ENCODE measurements at places on chromosomes 1 and 21.

DNA sequence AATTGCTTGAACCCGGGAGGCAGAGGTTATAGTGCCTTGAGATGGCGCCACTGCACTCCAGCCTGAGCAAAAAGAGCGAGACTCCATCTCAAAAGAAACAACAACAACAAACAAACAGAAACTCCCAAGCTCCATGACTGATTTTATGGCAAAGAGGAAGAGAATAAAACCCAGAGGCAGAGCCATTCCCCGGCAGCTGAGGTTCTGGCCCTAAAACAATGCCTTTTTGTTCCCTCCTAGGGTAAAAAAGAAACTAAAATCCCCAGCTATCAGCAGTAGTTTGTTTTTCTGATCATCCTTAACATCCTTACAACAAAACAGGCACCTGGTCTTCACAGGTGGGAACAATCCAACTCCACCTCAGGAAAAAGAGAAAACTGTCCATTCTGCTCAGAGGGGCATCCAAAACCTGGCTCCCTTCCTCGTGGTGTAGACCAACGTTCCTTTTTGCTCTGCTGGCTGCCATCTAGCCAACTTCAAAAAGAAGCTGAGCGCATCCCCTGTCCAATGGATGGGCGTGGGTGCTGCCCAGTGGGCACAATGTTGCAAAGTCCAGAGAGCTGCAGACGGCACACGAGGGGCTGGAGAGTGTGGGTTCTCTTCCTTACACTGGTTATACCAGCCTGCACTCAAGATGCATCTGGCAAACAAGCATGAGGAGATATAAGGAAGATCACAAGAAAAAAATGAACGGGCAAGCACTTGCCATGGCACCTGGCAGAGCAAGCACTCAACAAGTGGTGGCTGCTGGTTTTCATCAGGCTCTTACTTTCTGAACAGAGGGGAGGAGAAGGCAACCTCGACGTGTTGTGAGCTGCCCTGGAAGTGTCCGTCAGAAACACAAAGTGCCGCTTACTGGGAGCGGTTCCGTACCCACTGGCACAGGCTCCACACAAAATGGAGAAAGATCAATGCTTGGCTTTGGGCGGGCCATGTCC lies 54.7 kb downstream of the SLC66A1 start:
- no peak for DNase-seq

DNA sequence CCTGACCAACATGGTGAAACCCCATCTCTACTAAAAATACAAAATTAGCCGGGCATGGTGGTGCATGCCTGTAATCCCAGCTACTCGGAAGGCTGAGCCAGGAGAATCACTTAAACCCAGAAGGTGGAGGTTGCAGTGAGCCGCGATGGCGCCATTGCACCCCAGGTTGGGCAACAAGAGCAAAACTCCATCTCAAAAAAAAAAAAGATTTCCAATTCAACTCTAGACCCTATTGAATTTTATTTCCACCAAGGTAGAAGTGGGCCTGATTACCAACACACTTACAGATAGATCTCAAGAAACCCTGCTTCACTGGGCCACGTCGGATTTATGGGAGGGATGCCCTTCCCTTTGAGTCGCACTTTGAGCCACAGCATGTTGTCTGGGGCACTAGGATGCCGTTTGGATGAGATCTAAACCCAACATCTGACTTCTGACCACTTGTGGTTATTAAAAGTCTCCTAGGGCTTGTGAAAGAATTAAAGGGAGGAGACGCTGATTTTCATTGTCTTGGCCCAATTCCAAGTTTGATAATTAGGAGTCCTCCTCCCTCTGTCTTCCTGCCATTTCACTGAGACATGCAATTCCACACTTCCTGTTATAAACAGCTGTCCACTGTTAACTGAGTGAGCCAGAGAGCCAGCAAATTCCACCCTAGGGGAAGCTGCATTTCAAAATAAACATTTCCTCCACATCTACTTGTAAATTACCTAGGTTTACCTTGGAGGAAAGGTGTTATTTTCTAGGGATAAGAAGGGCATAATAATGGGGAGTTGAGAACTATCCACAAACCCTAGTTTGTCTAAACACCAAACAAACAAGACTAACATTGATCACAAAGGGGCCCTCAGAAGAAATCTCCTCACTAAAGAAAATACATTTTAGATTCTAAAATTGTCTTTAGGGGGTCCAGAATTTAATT lies 5.2 kb upstream of the RERE start:
- no peak for DNase-seq

DNA sequence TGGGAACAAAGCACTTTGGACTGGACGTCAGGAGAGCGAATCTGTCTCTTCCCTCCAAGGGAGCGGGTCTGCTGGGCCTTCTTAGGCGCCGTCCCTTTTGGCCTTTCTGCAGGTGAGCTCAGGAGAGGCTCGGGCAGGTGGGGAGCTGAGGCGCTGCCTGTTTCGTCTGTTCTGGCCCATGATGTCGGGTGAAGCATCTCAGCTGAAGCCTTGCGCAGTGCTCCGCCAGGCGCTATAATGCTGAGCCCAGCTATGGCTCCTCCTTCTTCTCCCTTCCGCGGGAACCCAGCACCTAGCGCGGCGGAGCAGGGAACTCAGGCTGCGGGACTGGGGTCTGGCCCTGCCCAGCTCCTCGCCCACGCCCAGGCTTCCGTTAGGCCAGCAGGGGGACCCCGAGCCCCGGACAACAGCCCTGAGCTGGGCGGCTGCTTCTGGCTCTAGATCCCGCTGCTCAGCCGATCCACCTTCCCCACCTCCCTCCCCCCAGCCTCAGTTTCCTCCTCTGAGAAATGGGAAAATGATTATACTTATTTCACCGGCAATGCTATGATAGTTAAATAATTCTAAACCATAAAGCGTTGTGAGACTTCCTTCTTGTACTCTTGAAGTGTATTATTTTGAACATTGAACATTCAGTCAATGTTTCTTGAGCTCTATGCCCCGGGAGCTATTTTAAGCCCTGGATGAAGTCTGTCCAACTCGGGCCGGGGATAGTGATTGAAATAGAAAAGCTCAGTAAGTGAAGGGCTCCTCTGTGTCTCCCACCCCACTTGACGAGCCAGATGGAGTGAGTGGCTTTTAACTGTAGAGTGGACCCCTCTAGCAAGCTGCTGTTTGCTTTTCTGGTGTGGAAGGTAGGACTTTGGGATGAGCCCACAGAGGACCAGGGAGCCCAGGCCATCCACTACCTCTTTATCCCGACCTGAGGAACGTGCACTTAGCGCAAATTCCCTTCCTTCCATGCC lies 9.6 kb upstream of the ADORA1 start:
- DNase-seq = peak; percentile 59

- no peak for DNase-seq
Measured at GRCh38 chr1:85661767-85662166, 46.5 kb downstream of the ZNHIT6 start.

DNA sequence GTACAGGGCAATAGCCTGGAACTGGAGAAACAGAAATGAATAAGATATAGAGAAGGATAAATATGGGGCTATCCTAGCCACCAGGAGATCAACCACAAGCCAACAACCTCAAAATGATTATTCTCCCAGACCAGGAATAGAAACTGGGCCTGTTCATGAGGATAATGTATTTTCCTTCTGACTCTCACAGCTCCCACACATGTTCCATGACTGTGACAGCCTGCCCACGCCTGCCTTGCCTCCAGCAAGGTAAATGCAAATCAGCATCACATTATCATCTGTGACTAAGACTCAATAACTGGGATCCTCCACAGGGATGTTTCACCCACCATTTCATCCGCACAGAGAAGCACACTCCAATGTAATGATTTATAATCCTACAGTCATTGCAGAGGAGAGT lies 3.3 kb downstream of the ENSA start:
- DNase-seq = no peak

DNA sequence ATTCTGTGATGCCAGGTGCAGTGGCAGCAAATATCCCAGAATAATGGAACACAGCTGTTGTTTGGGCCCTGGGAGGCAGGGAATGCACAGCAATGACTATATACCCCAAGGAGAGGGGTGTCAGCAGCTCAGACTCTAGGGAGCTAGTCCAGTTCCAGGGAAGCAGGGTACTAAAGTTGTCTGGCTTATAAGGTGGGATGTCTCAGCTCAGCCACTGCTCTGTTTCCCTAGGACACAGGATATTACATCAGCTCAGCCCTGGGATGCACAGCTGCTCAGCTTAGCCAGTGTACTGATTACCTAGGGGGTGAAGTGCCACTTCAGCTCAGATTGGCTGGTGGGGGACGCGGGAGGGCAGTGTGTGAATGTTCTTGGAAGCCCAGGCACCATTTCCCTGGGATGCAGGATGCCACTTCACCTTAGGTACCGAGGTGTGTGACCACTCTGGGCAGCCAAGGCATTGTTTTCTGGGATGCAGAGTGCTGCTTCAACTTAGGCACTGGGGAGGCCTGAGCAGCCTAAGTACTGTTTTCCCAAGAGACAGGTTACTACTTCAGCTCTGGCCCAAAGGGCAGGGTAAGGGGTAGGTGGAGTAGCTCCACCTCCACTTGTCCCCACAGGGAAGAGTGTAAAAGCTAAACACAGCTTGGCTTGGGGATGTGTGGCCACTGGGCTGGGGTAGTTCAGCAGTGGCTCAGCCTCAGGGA lies 59.4 kb downstream of the DIPK1A start:
- DNase-seq = no peak

DNA sequence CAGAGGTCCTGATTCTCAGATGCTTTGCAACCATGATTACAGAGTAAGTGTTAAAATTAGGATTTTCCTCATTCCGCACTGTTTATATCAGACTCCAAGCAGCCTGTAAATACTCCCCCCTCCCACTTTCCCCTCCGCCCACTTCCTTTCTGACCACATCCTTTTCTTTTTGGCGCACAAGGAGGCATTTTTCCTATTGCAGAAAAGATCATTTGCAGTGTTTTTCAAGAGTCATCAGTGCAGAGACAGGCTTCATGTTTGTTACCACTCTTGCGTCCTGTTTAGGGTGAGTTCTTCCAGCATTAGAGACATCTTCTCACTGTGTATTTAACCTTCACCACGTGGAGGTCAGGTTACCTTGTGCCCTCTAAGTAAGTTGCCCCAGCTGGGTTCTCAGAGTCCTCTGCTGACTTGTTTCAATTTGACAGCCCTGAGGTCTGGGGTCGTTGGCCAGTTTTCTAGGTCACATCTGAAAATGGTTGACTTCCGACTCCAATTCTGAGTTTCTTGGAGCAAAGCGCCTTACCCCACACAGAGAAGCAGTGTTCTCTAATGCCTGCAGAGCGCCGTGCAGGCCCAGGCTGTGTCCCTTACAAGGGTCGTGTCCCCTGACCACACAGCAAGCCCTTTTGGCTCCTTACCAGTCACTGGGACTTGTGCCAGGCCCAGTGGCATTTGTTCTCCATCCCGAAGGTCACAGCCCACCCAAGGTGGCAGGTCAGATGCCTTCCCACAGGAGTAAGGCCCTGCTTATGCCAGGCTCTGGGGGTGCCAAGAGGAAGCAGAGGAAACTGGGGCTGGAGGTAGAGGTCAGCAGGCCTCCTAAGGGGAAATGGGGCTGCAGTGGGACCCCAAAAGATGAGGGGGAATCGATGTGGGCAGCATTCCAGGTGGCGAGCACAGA lies 85.6 kb downstream of the FAM78B start:
- no peak for DNase-seq

- DNase-seq = no peak
Measured at GRCh38 chr1:66539491-66539890, 5.5 kb downstream of the SGIP1 start.

DNA sequence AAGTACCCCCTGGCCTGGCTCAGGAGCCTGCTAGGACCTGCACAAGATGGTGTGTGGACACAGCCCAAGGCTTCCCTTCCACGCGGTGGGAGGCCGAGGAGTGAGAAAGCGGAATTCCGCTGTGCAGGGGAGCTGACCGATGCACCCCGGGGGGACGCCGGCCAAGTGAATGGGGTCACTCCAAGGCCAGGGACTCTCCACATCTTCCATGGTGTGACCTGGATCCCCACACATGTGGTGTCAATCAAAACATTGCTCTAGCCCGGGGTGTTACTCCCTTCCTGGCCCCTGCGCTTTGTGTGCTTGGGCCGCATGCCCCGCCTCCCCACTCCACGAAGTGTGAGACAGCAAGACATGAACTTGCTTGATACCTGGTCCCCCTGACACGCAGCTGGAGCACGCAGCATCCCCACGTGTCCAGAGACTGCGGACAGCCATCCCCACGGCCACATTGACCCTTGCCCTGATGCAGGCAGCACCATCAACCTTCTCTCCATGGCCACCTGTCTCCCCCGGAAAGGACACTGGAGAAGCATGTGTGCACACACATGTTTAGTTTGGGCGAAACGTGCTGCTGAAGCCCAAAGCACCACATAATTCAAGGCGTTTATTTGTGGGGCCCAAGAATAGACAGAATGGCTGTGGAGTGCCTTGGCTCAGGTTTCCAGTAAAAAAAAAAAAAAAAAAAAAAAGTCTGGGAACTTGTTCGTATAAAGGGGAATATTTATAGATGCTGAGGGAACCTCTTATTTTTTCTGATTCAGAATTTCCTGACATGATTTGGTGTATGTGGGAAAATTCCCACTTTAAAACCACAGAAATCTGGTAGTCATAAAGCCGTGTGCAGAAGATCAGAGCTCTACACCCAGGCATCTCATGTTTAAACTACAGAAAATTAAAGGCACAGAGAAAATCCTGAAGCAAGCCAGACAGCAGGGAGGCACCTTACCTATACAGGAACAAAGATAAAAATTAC lies 171.7 kb downstream of the HUNK start:
- no peak for DNase-seq

- DNase-seq = no peak
Measured at GRCh38 chr1:44407430-44408211, 2.6 kb downstream of the RNF220 start.

DNA sequence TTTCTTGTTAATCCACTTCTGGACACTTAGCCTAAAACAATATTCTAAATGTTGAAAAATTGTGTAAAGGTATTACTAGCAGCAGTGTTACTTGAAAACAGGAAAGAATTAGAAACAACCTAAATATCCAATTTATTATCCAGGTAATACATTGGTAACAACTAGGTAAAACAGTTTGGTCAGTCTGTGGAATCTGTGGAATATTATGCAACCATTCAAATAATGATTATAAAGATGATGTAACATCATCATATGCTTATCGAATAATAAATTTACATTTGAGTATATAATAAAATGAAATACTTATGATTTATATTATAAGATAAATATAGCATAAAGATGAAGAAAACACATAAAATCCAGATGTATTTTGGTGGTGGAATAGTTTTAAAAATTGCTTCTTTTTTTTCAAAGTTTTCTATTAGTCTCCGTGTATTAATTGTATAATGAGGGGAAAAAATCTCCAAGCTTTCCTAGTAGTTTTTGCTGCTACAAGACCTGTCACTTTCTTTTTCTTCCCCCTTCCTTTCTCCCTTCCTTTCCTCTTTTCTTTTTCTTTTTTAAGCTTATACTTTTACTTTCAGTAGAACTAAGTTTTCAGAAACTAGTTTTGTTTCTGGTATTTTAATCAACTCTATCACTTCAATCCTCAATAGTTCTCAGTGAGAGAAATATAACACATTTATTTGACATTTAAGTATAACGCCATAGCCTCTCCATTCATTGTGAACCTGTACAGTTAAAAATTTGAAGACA lies 197.8 kb upstream of the HMCN1 start:
- DNase-seq = no peak

DNA sequence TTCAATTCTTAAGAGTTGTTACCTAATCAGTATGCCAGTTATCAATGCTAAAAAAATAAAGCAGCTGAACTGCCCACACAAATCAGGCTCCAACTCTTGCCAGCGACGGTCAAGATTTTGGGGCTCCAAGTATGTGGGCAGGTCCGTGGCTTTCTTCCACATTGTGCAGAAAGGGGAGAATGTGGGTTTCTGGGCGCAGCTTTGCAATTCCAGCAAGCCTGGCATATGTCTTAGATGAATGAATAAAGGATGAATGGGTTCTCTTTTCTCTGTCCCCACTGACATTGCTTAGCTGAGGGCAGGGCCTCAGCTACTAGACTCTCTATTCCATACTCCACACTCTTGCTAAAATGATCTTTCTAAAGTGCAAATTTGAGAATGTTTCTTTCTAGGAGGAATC lies 42.4 kb downstream of the NENF start:
- no peak for DNase-seq

GRCh38 chr1:95371666-95372282 lies 137.8 kb downstream of the RWDD3 start:
- DNase-seq = peak; percentile 74
